ENCODE measurements at places on chromosomes 2 and 18. TPM values are rescaled to one million over a fixed set of nuclear protein-coding genes. Genes with fewer than 3 reads are reported as not detected.

Gene RTTN
- 7.2 TPM for total RNA-seq

Gene MC5R
- not detected for total RNA-seq

Gene SGO2
- total RNA-seq, result 17.0 TPM

Gene INHBB
- total RNA-seq, result 14.2 TPM

Gene MC4R
- total RNA-seq, result not detected

Gene COLEC12
- 0.06 TPM for total RNA-seq

Gene FSHR
- not detected for total RNA-seq

Gene BMP10
- not detected for total RNA-seq

Gene MYL12B
- total RNA-seq, result 381 TPM

Gene SRD5A2
- 0.04 TPM for total RNA-seq

Gene CRYBA2
- not detected for total RNA-seq

Gene ERICH2
- total RNA-seq, result not detected

Gene PDE1A
- total RNA-seq, result 0.10 TPM

Gene SERPINE2
- 241 TPM for total RNA-seq

Gene ACMSD
- total RNA-seq, result not detected

Gene HJURP
- 87.6 TPM for total RNA-seq

All from A549 treated with DMSO at 1 μM for 4 hours (cell line).